HL-60 (cell line): ENCODE measurements at places on chromosomes 7 and 10.

- DNase-seq: no peak
These were observed 111.4 kb upstream of the JCAD start for GRCh38 chr10:30170814-30171213.

DNA sequence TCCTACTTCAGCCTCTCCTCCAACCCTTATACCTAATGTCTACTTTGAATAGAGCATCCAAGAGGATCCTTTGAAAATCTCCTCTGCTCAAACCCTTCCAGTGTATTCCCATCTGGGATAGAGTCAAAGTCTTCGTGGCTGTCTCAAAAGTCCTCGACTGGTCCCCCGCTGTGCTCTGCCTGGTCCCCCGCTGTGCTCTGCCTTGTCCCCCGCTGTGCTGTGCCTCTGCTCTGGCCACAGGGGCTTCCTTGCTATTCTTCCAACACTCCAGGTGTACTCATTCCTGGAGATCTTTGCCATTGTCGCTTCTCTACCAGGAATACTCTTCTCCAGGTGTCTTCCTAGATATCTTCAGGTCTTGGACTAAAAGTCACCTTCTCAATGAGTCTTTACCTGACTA lies 36.1 kb upstream of the COMMD3 start:
- DNase-seq: no peak

- no peak for DNase-seq
These were observed 63.0 kb downstream of the MINDY3 start for GRCh38 chr10:15797346-15797745.

- DNase-seq: peak; percentile 1
These were observed 33.8 kb upstream of the SFMBT2 start for GRCh38 chr10:7444551-7445121.

DNA sequence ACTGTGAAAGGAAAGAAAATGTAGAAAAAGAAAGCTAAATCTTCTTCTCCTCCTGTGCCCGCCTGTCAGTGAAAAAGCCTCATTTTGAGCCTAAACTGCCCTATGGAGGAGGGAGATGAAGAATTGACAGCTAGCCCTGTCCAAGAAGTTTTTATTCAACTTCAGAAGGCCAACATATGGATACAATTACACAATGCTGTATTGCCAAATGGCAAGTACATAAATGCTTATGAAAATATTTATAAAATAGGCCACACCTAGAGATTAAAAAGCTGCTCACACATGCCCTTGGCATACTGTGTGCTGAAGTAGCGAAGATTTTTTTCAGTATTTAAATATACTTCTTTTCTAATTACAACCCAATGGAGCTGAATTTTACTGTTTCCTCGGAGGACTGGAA lies 65.1 kb upstream of the NEBL start:
- DNase-seq: no peak

GRCh38 chr7:88204525-88205110 lies 15.2 kb downstream of the SRI start:
- no peak for DNase-seq
